ENCODE measurements at places on chromosomes 7 and 10. TPM values are rescaled to one million over a fixed set of nuclear protein-coding genes. Genes with fewer than 3 reads are reported as not detected.

CCT6A gene
- total RNA-seq, result 75.9 TPM

PNLIPRP3 gene
- not detected for total RNA-seq

FXYD4 gene
- total RNA-seq, result not detected

BMPER gene
- total RNA-seq, result 5.6 TPM

CCL24 gene
- total RNA-seq, result not detected

SPDYE9 gene
- total RNA-seq, result not detected

AS3MT gene
- total RNA-seq, result 0.65 TPM

GRCh38 chr10:82394122-82394521 lies 519.1 kb downstream of the NRG3 start:
- DNase-seq, result no peak

DNA sequence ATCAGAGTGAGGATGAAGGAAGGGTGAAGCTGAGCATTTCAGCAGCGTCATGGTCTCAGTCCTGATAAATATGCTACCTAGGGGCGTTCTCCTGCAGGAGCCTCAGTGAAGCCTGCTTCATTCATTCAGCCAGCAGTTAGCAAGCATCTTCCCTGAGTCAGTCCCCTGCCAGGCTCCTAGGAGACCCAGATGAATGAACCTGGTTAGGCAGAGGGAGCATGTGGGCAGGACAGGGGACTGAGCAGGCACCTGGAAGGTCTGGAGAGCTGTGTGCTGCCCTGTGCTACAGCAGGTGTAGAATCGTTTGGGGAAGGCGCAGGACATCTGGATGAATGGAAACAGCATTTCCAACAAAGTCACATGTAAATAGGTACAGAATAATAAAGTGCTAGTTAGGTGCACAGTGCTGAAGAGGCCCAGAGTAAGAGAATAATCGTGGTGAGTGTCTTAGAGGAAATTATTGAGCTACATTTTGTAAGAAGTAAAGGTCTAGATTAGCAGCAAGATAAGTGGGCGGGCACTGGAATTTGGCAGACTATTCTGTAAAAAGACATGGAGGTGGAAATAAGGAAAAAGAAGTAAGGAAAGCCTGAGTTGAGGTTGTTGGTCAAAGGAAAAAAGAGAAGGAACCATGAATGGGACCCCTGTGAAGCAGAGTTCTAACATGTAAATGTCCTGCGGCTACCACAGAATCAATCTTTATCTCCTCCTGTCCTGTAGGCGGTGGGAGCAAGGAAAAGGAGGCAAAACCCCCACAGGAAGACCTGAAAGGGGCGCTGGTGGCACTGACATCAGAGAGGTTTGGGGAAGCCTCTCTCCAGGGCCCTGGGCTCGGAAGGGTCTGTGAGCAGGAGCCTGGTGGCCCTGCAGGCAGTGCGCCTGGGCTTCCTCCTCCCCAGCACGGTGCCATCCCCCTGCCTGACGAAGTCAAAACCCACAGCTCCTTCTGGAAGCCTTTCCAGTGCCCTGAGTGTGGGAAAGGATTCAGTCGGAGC lies 12.0 kb downstream of the ZSCAN25 start:
- DNase-seq, result no peak

DNA sequence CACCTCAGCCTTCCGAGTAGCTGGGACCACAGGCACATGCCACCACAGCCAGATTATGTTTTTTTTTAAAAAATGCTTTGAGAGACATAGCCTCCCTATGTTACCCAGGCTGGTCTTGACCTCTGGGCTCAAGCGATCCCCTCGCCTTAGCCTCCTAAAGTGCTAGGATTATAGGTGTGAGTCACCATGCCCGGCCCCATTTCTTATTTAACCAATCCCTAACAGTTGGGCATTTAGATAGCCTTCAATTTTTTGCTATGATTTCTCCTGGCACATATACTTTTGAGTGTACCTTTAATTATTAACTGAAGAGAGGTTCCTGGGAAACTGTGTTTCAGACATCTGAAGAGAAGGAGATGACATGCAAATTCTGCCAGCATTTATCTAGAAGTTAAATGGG lies 22.6 kb upstream of the AUTS2 start:
- no peak for DNase-seq

DNA sequence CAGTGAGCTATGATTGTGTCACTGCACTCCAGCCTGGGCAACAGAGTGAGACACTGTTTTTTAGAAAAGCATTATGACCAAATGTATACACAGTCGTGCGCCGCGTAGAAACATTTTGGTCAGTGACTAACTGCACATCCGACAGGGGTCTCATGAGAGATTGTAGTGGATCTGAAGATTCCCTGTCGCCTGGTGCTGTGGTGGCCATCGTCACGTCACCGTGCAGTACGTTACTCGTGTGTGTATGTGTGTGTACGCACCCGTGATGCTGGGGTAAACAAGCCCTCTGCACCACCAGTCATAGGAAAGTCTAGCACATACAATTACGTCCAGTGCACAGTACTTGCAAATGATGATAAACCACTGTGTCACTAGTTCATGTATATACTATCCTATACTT lies 109.4 kb downstream of the ELFN1 start:
- peak; percentile 44 for DNase-seq

DNA sequence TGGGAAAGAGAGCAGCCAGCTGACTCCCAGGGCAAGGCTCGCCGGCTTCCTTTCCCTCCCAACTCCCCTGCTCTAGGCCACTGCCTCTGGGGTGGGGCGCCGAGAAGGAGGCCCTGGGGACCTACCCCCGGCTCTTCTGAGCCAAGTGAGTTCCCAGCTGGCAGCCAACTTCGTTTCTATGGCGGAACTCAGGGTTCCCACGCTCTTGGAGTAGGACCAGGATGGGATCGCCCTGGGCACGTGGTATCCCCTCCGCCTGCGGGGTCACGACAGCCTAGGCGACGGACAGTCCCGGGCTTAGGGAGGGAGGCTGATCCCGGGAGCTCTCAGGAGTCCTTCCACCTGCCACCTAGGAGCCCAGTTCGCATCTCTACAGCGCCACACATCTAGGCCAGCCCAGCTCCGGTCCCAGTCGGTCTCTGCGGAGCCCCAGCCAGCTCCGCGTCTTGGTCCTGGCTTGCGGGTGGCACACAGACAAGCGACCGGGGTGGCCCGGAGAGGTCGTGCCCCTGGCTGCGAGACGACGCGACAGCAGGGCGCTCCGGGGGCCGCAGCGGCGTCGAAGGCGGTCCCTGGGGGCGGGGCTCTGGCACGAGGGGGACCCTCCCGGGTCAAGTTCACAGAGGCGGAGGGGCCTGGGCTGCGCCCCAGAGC lies 20.5 kb upstream of the GATA3 start:
- peak; percentile 76 for DNase-seq

DNA sequence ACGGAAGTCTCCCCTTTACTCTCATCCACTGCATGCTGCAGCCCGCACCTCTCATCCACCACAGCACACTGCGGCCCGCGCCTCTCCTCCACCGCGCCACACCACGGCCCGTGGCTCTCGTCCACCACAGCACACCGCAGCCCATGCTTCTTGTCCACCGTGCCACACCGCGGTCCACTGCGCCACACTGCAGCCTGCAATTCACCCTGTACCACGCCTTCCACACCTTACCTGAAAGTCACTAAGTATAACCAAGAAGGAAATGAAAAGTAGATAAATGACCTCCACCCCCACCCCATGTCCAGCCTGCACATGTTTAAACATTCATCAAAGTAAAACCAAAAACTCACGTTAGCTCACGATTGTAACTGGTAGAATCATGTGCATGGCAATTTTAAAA lies 176.1 kb downstream of the DIP2C start:
- DNase-seq, result peak; percentile 51

DNA sequence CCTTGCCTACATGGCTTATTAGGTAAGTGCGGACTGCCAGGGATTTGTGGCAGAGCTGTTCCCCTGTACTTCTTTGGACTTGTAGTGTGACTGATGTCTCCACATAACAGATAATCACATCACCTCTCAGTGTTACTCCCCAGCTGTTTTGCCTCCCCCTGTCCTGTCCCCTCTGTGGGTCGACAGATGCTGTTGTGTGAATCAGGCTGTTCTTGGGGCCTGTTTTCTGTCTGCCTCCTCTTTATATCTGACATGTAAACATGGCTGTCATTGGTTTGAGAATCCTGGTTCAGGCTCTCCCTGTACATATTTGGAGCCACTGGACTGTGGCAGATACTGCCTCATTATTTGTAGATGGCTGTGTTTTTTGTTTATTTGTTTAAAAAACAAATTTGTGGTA lies 22.7 kb downstream of the CCNY start:
- DNase-seq, result no peak

GRCh38 chr7:80733333-80733915 lies 95.0 kb downstream of the CD36 start:
- DNase-seq, result no peak

Measured in posterior vena cava (tissue), 2 donors.